ENCODE measurements at places on chromosomes 13 and 19. TPM values are rescaled to one million over a fixed set of nuclear protein-coding genes. Genes with fewer than 3 reads are reported as not detected.

Gene SLC15A1
- total RNA-seq, result 0.33 TPM

Gene MCEMP1
- not detected for total RNA-seq

Gene NLRP11
- total RNA-seq, result not detected

Gene IL4I1
- total RNA-seq, result not detected

Gene C19orf67
- not detected for total RNA-seq

Gene GPC6
- total RNA-seq, result 4.1 TPM

Gene STXBP2
- 50.0 TPM for total RNA-seq

Gene ZNF667
- total RNA-seq, result 1.4 TPM

Gene LEUTX
- not detected for total RNA-seq

Gene PEG3
- 0.56 TPM for total RNA-seq

Gene CCL25
- not detected for total RNA-seq

Gene URAD
- total RNA-seq, result not detected

Gene NRTN
- total RNA-seq, result not detected

Gene TUBB4A
- not detected for total RNA-seq

Gene KIRREL2
- 0.14 TPM for total RNA-seq

Gene NCAN
- total RNA-seq, result not detected

Gene HNRNPA1L2
- total RNA-seq, result 1.8 TPM

Gene ZNF566
- 2.2 TPM for total RNA-seq

Gene ZNF729
- total RNA-seq, result not detected

Gene COPE
- 343 TPM for total RNA-seq

Gene ATP4A
- not detected for total RNA-seq

Gene SMIM44
- total RNA-seq, result not detected

Gene DYRK1B
- total RNA-seq, result 14.0 TPM

Gene SIGLEC9
- not detected for total RNA-seq

Gene ZNF83
- 19.0 TPM for total RNA-seq

Gene PRR19
- 0.33 TPM for total RNA-seq

Gene GPR18
- total RNA-seq, result not detected

Gene ZNF491
- total RNA-seq, result 0.35 TPM

Gene GJB2
- total RNA-seq, result 669 TPM

Gene TEX101
- not detected for total RNA-seq

Gene ZNF628
- total RNA-seq, result 3.7 TPM

Gene BEST2
- not detected for total RNA-seq

Gene CDC42EP5
- total RNA-seq, result 37.1 TPM

Gene FCAR
- total RNA-seq, result not detected

Gene CD320
- 109 TPM for total RNA-seq
